ENCODE measurements at places on chromosomes 2 and 18. TPM values are rescaled to one million over a fixed set of nuclear protein-coding genes. Genes with fewer than 3 reads are reported as not detected.

The HOXD3 gene
- polyA plus RNA-seq = not detected

The TLX2 gene
- not detected for polyA plus RNA-seq

The COLEC11 gene
- polyA plus RNA-seq = 46.8 TPM

The MDH1B gene
- 11.8 TPM for polyA plus RNA-seq

The PSMA8 gene
- 1.5 TPM for polyA plus RNA-seq

The APLF gene
- polyA plus RNA-seq = not detected

The FEV gene
- polyA plus RNA-seq = not detected

The SLC16A14 gene
- polyA plus RNA-seq = 37.5 TPM

The CCDC150 gene
- 1.6 TPM for polyA plus RNA-seq

The SMYD5 gene
- 4.4 TPM for polyA plus RNA-seq

The SERPINB7 gene
- not detected for polyA plus RNA-seq

The RNF125 gene
- polyA plus RNA-seq = not detected

The NTSR2 gene
- 1.7 TPM for polyA plus RNA-seq
